Naive B cell (primary cell): ENCODE measurements at places on chromosomes 11 and 22.
A peak's percentile ranks its signal among the peaks of the same experiment; 100 is the strongest.

- peak; percentile 74 for DNase-seq
Measured at GRCh38 chr11:75689863-75690609, 21.2 kb upstream of the MAP6 start.

- DNase-seq, result no peak
Measured at GRCh38 chr22:50253046-50253915, 2.2 kb upstream of the HDAC10 start.

DNA sequence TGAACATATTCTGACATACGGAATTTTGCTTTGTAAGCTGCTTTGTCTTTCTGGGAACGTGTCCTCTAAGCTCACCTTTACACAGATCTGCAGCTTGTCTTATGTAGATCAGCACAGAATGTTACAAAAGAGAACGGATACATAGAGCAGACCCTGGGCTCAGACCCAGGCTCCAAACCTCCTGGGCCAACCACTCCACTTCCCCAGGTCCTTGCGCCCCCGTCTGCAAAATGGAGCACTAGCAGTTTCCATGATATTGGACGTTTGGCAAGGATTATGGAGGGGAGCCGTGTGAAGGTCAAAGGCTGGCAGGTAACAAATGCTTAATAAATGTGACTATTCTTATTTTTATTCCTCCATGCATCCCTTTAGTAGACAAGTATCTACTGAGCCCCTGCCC lies 358.4 kb downstream of the CTTN start:
- no peak for DNase-seq

DNA sequence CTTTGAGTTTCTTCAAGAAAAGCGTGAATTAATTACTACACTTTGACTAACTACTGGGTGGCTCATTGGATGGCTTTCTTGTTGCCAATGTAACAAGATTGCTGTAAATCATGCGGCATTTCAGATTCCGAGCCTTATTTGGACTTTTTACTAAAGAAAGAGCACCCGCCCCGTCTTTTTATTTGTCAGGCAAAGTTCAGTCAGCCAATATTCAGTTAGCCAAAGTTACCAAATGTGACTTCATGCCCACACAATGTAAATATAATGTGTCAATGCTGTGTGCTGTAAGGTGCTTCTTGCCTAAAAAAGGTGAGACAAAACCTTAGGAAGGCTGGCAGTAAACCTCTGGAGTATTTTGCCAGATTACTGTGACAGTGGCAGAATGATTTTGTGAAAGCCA lies 14.8 kb downstream of the FLI1 start:
- no peak for DNase-seq

DNA sequence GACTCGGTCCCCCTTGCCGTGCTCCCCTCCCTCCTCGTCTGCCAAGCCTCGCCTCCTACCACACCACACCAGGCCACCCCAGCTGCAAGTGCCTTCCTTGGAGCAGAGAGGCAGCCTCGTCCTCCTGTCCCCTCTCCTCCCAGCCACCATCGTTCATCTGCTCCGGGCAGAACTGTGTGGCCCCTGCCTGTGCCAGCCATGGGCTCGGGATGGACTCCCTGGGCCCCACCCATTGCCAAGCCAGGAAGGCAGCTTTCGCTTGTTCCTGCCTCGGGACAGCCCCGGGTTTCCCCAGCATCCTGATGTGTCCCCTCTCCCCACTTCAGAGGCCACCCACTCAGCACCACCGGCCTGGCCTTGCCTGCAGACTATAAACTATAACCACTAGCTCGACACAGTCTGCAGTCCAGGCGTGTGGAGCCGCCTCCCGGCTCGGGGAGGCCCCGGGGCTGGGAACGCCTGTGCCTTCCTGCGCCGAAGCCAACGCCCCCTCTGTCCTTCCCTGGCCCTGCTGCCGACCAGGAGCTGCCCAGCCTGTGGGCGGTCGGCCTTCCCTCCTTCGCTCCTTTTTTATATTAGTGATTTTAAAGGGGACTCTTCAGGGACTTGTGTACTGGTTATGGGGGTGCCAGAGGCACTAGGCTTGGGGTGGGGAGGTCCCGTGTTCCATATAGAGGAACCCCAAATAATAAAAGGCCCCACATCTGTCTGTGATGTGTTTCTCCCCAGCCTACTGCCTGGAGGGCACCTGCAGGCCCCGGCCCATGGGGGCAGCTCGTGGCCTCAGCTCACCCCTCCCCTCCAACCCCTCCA lies 29.8 kb downstream of the CAPN1 start:
- no peak for DNase-seq

- DNase-seq, result no peak
Measured at GRCh38 chr22:37069319-37069718, 17.8 kb downstream of the KCTD17 start.

- DNase-seq, result no peak
Measured at GRCh38 chr11:114079511-114080065, 20.1 kb downstream of the ZBTB16 start.
